Transverse colon (tissue), 4 donors: ENCODE measurements at places on chromosomes 16 and 17.

DNA sequence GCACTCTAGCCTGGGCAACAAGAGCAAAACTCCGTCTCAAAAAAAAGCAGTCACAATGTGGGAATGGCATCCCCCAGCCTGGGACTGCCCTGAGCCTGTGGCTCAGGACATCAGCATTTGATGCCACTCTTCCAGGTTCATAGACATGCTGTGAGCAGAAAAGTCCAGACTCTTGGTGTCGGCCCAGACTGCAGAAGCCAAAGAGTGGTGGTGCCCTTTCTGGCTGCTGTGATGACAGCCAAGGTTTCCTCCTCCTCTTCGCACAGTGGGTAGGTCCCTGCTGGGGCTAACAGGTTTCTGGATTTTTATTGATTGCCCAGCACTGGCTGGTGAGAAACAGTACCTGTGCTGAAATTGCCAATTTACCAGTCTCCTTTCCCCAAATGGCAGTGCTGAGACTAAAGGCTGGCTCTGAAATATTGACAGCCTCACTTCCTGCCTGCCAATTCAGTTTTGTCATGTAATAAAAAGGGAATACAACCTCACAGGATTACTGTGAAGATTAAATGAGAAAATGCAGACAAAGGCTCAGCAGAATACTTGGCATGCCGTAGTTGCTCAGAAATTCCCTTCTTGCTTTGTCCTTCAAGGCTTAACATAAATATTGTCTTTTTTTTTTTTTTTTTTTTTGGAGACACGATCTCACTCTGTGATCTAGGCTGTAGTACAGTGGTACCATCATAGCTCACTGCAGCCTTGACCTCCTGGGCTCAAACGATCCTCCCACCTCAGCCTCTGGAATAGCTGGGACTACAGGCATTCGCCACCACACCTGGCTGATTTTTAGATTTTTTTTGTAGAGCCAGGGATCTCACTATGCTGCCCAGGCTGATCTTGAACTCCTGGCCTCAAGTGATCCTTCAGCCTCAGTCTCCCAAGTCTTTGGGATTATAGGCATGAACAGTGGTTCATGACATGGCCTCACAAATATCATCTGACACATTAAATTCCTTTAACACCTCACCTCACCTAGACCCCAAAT lies 15.5 kb upstream of the UBE2G1 start:
- DNase-seq, result no peak

- peak; percentile 62 for DNase-seq
Observed at GRCh38 chr17:19386051-19386929, 700 bp downstream of the MFAP4 start.

- no peak for DNase-seq
Observed at GRCh38 chr17:53792997-53793396, 29.7 kb upstream of the KIF2B start.

GRCh38 chr16:52494145-52494544 lies 52.8 kb downstream of the TOX3 start:
- DNase-seq, result no peak

DNA sequence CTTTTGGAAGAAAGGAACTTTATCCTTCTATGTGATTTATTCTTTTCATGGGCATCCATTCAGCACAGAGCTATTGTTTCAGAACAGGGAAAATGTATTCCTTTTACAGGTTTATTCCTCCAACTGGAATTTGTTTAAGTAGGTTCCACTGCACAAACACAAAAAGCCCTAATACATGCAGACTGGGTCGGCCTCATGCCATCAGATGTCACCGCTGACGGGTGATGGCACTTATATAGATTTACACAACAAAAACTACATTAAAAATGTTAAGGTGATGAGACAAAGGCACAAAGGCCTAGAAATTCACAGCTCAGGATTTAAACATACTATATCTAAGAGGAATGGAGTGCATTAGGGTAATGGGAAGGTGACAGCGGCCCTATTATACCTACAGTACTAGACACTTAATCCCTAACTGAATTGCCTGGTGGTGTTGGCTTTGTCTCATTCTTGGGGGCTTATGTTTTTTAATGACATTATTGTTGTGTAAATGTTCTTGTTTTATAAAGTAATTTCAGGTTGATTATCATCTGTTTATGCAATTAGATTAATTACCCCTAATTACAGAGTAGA lies 276.4 kb upstream of the PSMD7 start:
- DNase-seq, result no peak

- DNase-seq, result no peak
Observed at GRCh38 chr17:59002126-59002525, 104.6 kb downstream of the TRIM37 start.

DNA sequence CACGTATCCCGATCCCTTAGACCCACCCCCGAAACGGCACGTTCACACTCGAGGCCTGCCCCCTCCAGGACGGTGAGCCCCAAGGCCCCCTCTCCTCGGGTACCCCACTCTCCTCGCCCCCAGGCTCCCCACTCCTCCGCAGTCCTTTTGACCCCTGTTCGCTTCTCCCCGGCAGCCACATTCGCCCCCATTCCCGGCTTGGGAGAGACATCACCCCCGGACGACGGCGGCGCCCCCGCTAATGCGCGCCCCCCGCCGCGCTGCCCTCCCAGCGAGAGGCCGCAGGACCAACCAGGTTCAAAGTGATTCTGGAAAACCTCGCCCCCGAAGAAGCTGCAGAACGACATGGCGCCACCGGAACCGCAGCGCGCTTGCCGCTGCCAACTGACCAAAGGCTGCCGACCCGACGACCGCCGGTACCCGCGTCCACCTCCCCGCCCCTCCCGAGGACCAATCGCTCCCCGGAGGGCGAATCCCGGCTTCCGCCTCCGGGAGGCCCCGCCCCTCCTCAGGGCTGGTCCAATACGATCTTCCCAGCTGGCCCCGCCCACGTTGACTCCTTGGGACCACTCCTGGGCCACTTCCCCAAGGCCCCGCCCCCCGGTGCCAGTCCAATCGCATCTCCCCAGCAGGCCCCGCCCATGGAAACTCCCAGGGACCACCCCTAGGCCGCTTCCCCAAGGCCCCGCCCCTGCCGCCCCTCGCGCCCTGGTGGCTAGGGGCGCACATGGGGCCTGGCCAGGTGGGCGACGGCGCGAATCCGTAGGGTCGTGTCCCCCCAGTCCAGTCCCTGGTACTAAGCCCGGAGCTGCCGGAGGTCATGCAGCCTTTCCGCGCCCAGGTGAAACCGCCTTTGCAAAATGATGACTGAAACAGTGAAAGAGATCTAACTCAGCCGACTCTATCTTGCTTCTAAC lies at the start of gene MSRB1:
TSS of gene MSRB1 (minus strand) at position 390 of the 917 bp plus-strand sequence. CDS start at position 347, 43 bp downstream.
- DNase-seq, result peak; percentile 100

DNA sequence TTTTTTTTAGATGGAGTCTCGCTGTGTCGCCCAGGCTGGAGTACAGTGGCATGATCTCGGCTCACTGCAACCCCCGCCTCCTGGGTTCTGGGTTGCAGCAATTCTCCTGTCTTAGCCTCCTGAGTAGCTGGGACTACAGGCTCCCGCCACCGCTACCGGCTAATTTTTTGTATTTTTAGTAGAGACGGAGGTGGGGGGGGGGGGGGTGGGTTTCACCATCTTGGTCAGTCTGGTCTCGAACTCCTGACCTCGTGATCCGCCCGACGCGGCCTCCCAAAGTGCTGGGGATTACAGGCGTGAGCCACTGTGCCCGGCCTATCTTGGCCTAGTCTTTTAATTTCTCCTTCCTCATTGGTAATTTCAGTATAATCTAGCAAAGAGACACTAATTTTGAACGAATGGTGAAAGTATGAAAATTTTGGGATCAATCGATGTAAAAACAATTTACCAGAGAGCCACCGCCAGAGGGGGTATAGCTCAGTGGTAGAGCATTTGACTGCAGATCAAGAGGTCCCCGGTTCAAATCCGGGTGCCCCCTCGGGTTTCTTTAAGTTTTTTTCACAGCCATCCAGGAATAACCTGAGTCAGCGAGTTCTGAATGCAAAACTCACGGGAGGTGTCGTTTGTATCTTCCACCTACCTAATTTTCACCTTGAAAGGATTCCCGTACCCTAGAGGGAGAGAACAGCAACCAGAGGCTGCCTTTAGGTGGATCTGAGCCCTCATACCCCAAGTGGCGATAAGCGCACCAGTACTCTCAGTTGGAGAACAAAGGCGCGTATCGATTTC lies 2.5 kb upstream of the LASP1 start:
- peak; percentile 57 for DNase-seq

DNA sequence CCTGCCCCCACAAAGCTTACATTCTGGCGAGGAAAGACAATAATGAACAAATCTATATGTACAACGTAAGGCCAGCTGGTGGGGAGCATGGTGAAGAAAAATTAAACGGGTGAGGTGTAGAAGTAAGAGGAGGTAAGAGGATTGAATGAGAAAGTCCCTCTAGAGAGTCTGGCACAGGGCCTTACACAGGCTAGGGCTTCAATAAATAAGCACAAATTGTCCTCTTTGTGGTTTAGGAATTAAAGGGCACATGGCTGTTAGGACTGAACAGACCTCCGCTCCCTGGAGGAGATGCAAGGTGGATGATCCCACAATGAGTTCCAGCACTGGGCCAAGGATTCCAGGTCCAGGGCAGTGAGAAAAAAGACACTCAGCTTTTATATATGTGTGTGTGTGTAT lies 43.1 kb upstream of the HAPSTR1 start:
- DNase-seq, result no peak

DNA sequence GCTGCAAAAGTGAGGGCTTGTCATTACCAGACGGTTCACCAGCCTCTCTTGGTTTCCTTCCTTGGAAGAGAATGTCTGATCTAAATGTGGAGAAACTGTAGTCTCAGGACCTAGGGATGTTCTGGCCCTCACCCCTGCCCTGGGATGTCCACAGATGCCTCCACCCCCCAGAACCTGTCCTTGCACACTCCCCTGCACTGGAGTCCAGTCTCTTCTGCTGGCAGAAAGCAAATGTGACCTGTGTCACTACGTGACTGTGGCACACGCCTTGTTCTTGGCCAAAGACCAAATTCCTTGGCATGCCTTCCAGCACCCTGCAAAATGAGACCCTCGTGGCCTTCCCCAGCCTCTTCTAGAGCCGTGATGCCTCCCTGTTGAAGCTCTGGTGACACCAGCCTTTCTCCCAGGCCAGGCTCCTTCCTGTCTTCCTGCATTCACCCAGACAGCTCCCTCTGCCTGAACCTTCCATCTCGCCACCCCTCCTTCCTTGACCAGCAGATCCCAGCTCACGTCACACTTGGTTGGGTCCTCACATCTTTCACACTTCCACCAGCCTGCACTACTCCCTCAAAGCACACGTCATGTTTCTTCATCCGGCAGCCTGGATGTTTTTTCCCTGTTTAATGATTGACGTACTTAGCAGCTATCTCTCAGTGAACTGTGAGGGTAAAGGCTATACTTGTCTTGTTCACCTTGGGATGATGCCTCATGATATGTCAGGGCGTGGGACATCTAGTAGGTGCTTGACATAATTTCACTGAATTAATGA lies 4.3 kb downstream of the ZNF768 start:
- peak; percentile 40 for DNase-seq

DNA sequence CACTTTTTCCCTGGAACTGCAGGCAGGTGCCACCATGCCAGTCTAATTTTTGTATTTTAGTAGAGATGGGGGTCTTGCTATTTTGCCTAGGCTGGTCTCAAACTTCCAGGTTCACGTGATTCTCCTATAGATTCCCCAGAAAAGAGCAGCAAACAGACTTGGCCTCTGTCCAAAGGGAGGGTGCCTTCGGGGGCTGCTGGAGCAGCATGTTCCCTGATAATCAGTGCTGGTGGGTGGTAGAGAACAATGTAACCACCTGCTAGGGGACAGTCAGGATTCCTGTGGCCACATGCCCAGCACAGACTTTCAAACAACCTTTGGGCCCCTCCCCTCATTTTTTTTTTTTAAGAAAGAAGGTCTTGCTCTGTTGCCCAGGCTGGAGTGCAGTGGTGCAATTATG lies 14.2 kb upstream of the CCNF start:
- no peak for DNase-seq

GRCh38 chr17:49779156-49779738 lies 9.2 kb upstream of the KAT7 start:
- no peak for DNase-seq

DNA sequence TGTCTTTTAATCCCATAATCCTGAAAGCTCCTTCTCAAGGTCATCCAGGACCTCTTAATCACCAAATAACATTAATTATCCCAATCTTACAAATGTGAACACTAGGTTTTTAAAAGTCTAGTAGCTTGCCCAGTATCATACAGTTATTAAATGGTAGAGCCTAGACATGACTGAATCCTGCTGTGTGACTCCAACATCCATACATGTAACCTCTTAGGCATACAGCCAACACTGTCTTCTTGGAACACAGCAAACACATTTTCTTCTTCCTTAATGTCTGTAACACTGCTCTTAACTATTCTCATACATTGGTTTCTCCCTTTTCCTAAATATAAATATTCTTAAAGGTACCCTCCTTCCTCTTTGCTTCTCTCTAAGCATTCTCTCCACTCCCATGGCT lies 13.7 kb downstream of the BRIP1 start:
- no peak for DNase-seq

DNA sequence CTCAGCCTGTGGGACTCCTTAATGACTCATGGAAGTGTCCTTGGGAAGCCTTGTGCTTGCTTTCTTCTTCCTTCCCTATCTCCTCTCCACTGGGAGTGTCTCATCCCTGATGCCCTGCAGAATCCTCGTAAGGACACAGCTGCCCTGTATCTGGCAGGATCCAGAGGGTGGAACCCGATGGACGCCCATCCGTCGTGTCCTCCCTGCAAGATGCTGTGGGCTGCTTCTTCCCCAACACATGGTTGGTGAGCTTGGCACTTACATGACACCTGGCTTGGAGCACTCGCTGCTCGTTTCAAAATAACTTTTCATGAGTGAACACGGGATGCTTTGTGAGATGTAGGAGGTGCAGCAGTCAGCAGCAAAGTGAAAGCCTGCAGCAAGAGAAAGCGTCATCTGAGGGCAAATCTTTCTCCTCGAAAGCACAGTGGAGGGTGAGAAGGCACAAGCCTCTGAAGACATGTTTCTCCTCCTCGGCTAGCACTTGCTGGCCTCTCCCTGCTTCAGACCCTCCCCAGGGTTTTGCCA lies 3.3 kb downstream of the CCL15 start:
- DNase-seq, result no peak

GRCh38 chr17:81517009-81517338 lies 4.4 kb upstream of the ACTG1 start:
- no peak for DNase-seq

DNA sequence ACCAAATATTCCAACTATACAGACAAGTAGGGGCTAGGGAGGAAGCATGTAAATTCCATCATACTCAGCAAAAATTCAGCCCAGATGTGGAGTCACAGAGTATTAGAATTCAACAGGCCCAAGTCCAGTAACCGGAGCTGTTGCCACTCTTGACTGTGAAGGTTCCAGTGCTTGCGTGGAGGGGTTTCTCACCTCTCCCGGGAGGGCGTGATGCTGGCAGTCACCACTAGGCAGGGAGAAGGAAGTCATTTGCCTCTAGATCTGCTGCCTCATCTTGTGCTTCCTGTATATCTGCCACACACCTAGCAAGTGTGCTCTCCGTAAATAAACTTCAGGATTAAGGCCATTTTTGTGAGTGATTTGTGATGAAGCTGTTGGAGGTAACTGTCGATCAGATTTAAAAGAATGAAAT lies 1.0 kb upstream of the CKLF start:
- DNase-seq, result peak; percentile 60

GRCh38 chr17:7475764-7476422 lies 3.5 kb downstream of the ZBTB4 start:
- DNase-seq, result peak; percentile 43

DNA sequence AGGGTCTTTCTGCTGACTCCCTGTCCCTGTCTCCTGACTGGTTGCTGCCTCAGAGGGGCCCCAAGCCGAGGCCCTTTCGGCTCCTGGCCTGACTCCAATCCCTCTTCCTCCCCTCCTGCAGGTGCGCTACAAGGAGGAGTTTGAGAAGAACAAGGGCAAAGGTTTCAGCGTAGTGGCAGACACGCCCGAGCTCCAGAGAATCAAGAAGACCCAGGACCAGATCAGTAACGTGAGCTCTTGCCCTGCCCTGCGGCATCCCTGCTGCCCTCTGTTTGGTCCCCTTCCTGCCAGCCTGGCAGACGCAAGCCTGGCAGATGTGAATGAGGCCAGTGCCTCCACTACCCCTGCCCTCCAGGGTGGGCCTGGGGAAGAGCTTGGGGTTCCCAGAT lies 27.1 kb upstream of the LASP1NB start:
- DNase-seq, result peak; percentile 62
